Stimulated activated CD4-positive, alpha-beta T cell treated with anti-CD3 and anti-CD28 coated beads, Interleukin-4, amount 100 ng/mL, for 24 hours (primary cell): ENCODE measurements at places on chromosomes 1 and 21.

DNA sequence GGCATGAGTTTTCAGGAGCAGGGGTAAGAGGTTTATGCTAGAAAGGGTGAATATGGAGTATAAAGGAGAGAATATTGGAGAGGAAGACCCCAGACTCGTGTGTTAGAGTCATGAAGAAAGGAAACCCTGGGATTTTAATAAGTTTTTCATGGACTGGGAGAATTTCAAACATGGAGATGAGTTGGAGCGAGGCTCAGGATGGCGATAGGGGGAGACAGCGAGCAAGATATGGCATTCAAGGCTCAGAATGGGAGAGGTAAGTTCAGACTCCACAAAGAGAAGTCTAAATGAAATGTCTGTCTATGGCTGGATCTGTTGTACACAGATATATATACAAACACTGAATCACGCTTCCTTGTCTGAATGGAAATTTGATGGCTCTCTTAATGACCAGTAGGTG, 92.5 kb downstream of the LRRC40 start:
- DNase-seq: no peak

DNA sequence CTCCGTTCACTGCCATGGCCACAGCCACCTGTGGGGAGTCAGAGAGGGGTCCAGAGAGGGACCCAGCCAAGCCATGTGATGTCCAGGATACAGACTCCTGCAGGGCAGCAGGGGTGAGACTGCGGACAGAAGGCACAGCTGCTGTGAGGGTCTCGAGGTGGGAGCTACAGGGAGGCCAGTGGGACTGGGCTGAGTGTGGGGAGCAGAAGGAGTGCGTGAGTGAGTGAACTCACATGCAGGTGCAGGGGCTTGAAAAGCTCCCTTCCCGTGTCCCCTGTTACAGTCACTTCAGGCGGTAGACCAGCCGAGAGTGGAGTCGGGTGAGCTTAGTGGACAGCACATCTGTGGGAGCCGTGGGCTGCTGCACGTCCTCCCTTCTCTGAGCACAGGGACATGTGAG, 42.4 kb downstream of the S100B start:
- DNase-seq: no peak

- DNase-seq: peak; percentile 9
These were observed 2.0 kb downstream of the LORICRIN start for GRCh38 chr1:153261281-153262069.

GRCh38 chr1:8015036-8015808, 10.9 kb downstream of the ERRFI1 start:
- peak; percentile 50 for DNase-seq

- no peak for DNase-seq
These were observed 15.8 kb downstream of the PLPP3 start for GRCh38 chr1:56563568-56563967.

GRCh38 chr1:22420455-22421053, 31.1 kb upstream of the ZBTB40 start:
- peak; percentile 58 for DNase-seq

- DNase-seq: no peak
These were observed 8.0 kb upstream of the RIMS3 start for GRCh38 chr1:40673452-40673851.

DNA sequence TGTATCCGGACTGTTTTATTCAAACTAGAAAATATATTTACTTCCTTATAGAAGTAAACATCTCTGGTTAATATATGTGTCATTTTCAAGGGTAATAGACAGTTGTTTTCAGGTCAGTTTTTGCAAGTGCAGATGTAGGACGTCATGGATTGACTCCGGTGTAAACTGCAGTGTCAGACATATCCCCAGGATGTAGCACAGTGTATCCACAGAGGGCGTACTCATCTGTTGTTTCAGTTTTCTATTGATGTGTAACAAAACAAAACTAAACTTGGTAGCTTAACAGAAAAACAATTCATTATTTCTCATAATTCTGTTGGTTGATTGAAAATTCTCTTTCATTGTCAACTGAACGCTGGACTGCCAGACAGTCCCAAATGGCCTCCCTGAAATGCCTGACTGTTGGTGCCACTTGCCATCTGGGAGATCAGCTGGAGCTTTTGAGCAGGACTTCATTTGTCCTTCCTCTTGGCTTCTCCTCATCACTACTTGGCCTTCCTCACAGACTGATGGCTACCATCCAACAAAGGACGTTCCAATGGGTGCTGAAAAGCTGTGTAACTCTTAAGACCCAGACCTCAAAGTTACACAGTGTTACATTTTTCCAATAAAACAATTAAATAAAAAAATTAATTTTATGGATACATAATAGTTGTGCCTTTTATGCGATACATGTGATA, 181.6 kb downstream of the NCAM2 start:
- no peak for DNase-seq

GRCh38 chr1:180170546-180171151, 16.0 kb downstream of the QSOX1 start:
- no peak for DNase-seq
